ENCODE measurements at places on chromosomes 7 and 10.

- peak; percentile 48 for DNase-seq
Measured at GRCh38 chr7:70693686-70694433, 438.1 kb upstream of the GALNT17 start.

- no peak for DNase-seq
Measured at GRCh38 chr10:28949005-28950004, 272.0 kb downstream of the BAMBI start.

- no peak for DNase-seq
Measured at GRCh38 chr10:131004276-131004675, 307.2 kb downstream of the TCERG1L start.

- DNase-seq = no peak
Measured at GRCh38 chr10:1954300-1954699, 217.0 kb upstream of the ADARB2 start.

GRCh38 chr10:4765428-4765827, 60.6 kb upstream of the AKR1E2 start:
- DNase-seq = no peak

- no peak for DNase-seq
Measured at GRCh38 chr10:99528494-99529441, 4.0 kb upstream of the NKX2-3 start.

DNA sequence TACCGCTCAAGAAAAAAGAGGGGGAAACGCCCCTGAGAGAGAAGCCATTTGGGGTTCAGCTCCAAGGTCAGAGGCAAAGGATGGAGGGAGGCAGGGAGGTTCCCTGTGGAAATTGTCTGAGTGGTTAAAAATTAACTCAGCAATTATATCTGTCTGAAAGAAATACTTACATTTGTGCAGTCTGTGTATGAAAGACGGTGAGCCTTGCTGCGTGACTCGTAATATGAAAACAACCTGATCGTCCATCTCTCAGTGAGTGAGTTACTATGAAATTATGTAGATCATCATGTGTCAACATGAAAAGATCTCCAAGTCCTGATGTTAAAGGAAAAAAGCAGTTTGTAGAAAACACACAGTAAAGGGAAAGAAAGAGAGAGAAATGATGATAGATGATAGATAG, 67.2 kb upstream of the FAM204A start:
- DNase-seq = no peak

DNA sequence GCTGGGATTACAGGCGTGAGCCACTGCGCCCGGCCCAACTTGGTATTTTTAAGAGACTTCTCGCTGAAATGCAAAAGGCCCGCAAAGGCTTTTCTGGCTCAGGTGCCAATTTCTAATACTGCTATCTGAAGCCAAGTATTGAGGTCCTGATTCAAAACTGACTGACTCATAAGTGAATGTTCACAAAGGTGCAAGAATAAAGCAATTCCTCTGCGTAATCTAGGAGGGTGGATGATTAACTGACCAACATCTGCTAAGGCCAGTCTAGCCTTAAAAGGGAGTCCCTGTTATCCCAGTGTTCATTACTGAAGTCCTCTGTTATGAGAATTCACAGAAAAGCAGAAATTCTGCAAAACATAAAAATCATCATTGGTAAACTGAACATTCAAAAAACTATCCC, 111.4 kb downstream of the SRPK2 start:
- no peak for DNase-seq

GRCh38 chr7:157136372-157136771, 2.4 kb upstream of the UBE3C start:
- peak; percentile 72 for DNase-seq

GRCh38 chr7:64849250-64849923, 53.7 kb upstream of the ZNF273 start:
- DNase-seq = peak; percentile 1

- DNase-seq = no peak
Measured at GRCh38 chr7:4029941-4030340, 652.2 kb upstream of the FOXK1 start.

DNA sequence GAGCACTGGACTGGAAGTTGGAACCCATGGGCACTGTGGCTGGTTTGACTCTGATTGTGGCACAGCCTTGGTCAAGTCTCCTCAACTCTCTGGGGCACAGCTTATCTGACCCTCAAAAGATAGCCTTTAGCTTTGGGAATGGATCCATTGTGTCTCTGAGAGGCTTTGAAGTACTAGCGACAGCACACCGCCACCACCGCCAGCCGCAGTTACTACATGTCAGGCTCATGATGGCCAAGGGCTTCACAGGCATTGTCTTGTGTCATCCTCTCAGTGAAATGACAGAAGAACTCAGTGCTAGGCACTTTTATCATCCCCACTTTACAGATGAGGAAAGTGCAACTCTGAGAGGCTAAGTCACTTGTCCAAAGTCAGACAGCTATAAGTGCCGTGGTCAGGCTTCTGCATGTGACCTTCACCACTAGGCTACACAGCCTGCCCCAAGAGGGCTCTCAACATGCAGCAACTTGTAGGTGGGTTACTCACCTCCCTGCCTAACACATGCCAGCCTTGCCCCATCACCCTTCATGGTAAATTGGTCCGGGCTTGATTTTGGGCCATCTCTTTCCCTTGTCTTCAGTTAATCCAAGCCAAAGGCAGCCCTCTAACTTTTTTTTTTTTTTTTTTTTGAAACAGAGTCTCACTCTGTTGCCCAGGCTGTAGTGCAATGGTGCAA, 44.1 kb downstream of the C10orf105 start:
- no peak for DNase-seq

- DNase-seq = peak; percentile 56
Measured at GRCh38 chr7:107838024-107838601, 35.1 kb upstream of the SLC26A3 start.

DNA sequence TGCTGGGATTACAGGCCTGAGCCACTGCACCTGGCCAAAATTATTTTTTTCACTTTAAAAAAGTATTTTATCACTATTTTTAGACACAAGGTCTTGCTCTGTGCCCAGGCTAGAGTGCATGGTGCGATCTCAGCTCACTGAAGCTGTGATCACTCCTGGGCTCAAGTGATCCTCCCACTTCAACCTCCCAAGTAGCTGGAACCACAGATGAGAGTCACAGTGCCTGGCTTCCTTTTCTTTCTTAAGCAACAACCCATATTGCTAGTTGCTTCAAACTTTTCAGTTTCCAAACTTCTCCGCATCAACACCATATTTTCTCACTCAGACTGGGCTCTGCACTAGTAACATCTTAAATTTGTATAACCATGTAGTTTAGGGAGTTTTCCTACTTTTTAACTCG, 9.5 kb upstream of the SMC3 start:
- no peak for DNase-seq

DNA sequence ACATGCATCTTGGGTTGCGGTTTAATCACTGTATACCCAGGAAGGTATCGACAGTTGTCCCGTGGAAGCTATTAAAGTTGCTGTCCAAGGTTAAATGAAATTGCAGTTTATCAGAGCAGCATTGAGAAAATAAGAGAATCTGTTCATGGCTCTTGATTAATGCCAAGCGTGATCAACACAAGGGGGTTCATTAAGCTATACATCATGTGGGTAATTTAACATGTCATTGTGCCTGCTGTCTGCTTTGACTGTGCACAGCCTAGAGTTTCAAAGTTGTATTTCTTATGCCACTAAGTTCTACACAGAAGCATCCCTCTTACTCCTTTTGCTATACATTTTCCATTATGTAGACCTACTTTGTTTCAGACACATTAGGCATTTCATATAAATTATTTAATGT, 74.8 kb upstream of the SP8 start:
- DNase-seq = no peak

- DNase-seq = peak; percentile 6
Measured at GRCh38 chr10:91335147-91335546, 75.0 kb upstream of the HECTD2 start.

GRCh38 chr10:25675615-25676014, 258.4 kb upstream of the MYO3A start:
- DNase-seq = no peak

DNA sequence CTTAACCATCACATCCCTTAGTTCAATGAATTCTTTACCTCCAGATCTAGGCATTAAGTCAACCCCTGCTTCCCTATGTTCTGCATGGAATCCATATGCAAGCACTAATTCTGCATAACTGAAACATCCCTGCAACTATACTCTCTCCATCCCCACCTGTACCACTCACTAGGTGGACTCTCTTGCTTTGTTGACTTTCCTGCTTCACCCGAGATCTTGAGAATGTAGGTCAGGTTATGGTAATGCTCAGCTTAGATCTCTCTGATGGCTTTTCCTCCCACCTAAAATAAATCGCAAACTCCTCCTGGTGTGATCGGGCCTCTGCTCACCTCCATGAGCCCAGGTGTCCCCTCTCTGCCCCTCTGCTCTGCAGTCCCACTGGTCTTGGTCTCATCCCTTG, 92.4 kb upstream of the ADAM12 start:
- DNase-seq = no peak

DNA sequence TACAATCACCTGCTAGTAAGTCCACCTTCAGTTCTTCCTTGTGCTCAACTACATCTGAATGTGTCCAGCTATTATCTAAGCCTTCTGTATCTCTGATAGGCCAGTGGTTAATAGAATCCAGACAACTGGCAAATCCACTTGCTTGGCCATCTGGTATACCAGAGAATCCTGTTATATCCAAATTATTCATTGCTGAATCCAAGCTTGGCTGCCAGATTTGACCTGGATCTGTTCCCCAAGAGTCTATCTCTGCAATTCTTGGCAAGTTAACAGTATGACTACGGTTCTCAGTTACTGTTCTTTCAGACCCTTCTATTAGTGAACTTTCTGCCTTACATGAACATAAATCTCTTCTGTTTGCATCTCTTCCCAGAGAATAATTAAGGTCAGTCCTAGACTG, 154.6 kb upstream of the TARP start:
- no peak for DNase-seq

DNA sequence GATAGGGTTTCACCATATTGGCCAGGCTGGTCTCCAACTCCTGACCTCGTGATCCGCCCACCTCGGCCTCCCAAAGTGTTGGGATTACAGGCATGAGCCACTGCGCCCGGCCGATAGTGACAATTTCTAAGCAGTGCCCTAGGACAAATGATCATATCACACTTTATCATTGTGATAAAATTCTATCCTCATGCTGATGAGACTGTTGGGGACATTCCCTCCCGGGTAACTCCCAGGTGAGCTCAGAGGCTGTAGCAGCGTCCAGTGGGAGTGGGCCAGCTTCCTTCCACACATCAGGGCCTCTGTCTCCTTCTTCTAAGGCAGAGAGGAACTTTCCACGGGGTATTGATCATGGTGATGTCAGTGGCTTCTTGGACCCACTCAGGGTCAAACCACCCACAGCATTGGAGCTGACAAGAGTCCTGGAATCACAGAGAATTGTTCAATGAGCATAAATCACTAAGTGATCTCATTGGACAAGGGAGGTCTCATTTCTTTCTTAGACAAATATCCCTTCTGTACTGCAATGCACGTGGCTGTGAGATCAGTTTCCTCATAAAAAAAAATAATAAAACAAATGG, 256.1 kb downstream of the KLF6 start:
- DNase-seq = no peak

DNA sequence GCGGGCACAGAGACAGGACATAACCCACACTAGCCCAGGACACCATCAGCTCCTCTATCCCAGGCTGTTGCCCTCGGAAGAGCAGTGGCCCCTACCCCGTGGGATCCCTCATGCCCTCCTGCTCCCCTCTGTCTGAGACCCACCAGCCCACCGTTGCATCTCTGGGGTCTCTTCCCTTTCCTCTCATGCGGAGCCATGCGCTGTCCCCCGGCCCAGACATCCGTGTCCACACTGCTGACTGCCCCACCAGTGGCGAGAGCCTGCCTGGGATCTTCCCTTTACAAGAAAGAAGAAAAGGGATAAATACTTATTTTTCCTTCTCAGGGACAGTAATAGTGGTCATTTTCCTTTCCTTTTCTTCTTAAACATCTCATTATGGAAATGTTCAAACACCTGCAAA, 115.4 kb downstream of the WDR37 start:
- DNase-seq = no peak

DNA sequence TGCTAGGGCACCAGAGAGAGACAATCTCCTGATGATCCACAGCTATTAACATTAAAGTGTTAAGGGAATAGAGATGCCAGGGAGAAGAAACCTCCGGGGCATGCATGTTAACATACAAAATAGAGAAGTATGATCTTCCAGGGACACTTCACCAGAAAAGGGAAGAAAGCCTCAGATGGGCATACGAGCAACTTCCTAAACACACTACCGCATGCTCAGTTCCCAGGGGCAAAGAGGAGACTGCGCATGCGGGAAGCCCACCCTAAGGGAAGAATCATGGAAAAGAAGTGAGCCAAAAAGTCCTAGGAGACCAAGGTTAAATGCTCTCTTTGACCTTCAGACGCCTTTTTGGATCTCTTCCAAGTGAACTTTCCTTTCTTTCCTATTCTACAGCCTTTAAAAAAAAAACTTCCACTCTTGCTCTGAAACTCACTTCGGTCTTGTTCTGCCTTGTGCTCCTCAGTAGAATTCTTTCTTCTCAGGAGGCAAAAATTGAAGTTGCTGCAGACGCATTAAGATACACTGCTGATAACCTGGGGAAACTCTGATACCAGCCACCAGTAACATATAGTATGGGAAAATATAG, 1211.3 kb downstream of the REEP3 start:
- peak; percentile 4 for DNase-seq

GRCh38 chr7:104469166-104469820, 140.9 kb downstream of the LHFPL3 start:
- DNase-seq = no peak

DNA sequence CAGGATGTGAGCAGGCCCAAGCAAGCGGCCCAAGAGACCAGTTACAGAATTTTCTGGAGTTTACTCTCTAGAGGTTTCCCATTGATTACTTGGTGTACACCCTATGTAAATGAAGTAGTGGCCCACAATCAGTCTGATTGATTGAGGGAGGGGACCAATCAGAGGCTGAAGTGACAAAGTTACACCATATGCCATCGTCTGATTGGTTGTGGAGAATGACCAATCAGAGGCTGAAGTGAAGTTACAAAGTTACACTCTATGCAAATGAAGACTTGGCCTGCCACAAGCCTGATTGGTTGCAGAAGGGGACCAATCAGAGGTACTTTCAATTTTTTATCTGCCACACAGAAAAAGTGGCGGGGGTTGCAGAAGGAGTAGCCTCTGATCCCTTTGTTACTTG, 83.7 kb downstream of the KIF20B start:
- peak; percentile 6 for DNase-seq

DNA sequence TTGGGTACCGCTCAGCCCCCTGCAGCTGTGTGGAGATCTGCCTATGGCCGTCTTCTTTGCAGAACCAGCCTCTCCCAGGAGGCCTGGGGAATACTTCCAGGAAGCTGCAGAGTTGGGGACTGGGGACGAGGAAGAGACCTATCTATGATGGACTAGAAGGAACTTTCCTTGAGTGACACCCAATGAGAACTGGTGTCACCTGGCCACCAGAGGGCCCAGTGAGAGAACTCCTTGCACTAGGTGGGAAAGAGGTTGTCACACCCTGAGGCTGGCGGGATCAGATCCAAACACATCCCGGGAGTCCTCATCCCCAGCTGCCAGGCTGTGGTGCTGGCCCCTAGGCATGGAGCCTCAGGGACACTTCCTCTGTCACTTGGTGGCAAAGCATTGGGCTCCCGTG, 4.9 kb upstream of the GRID2IP start:
- DNase-seq = no peak

DNA sequence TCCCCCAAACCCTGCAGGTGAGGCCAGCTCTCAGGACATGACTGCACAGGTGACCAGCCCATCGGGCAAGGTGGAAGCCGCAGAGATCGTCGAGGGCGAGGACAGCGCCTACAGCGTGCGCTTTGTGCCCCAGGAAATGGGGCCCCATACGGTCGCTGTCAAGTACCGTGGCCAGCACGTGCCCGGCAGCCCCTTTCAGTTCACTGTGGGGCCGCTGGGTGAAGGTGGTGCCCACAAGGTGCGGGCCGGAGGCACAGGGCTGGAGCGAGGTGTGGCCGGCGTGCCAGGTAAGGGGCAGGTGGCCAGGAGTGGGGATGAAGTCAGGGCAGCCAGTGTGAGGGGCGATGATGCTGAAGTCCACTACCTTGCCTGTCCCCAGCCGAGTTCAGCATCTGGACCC, 8.3 kb upstream of the ATP6V1F start:
- no peak for DNase-seq
